ENCODE measurements at places on chromosomes 2 and 18.

- no peak for DNase-seq
Observed at GRCh38 chr2:189521699-189522434, 58.7 kb downstream of the SLC40A1 start.

DNA sequence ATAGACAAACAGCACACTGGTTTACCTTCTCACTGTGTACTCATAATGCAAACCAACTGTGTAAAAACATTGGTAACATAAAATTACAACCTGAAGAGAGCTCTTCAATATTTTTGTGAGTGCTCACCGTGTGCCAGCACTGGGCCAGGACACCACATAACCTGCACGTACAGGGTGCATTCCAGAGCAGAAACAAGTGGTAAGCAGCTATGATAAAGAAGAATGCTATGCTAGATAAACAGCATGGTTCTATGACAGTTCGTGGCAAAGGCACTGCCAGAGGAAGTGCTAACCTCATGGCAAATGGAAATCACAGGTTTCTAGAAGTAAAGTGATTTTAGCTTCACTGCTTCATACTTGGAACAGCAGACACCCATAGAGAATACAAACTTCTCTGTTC is 343.5 kb downstream of the MTX2 start:
- no peak for DNase-seq

DNA sequence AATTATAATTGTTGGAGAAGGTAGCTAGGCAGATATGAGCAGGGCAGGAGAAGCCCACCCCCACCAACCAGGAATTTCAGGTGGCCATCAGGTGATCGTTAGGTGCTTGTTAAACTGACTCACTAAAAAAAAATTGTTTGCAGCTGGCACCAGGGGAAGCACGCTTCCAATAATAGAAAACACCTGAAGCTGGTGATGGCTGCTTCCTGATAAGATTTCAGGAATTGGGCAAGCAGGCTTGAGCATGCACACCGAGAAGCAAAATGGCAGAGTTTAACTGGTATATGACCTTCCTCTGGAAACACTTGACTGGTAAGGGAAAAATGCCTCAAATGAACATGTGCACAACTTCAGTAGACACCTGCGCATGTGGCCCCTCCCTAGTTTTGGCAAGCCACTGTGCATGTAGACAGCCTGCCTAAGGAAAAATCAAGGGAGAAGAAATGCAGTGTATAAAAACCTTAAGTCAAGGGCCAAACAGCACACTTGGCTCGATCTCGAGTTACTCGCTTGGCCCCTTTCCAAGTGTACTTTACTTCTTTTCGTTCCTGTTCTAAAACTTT is 292.8 kb downstream of the CCDC85A start:
- no peak for DNase-seq

- DNase-seq, result no peak
Observed at GRCh38 chr2:98376996-98377395, 30.7 kb downstream of the CNGA3 start.

DNA sequence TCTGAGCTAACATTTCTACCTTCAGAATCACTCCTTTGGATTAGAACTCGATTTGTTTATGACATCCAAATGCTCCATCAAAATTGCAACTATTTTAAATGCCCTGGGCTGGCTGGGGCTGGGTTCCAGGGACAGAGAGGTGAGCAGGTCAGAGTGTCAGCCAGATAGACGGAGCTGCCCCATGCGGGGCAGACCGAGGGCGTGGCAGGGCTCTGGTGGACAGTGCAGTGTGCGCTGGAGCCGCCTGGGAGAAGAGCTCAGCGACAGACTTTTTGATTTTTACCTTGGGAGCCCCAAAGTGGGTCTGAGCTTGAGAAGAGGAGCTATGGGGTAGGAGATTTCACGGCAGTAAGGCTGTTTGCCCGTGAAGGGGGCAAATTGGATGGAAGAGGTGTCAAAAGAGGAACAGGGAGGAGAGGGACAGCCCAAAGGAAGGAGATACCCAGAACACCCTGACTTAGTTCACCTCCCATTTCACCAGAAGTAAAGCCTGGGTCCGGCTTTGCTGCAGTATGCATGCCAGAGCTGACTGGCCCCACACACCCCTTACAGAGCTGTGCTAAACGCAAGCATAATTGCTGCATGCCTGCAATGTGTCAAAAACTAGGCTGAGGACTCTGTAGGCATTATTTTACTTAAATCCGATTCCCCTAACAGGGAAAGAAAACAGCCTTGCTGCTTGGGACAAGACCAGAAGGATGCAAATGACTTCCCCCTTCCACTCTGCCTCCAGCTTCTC is 33.7 kb downstream of the EN1 start:
- DNase-seq, result no peak

DNA sequence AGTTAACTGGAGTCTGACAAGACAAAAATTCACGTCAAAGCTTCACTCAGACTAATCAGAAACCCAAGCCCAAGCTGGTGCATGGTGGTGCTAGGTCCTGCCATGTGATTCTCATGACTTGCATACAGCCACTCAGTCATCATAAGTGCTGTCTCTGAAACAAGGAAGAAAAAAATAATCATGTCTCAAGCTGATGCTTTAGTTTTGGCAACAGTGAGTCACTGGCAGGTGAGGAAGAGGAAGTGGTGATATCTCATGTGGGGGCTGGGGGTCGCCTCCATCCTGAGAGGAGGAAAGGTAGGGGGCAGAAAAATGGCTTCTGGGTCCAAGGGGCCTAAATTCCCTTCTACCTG is 136.3 kb downstream of the TMEM163 start:
- DNase-seq, result no peak

GRCh38 chr2:119338826-119339561 is 27.6 kb downstream of the C2orf76 start:
- no peak for DNase-seq

GRCh38 chr2:47867205-47867604 is 39.1 kb downstream of the FBXO11 start:
- no peak for DNase-seq

DNA sequence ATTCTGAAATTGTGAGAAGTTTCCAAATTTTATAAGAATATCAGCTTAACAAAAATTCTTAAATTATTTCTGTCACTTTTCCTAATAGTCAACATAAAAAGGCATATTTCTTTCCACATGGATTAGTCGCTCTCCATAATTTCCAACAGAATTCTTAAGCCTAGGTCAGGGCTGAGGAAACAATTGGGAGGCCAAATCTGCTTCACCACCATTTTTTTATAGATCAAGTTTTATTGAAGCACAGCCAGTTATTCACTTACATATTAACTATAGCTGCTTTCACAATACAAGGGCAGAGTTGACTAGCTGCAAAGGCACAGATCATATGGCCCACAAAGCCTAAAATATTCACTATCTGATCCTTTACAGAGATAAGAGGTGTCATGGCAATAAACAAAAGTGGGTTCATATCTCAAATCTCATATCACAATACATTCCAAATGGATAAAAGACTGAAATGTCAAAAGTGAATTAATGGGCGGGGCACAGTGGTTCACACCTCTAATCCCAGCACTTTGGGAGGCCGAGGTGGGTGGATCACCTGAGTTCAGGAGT is 18.7 kb downstream of the MEMO1 start:
- DNase-seq, result no peak

GRCh38 chr18:39841482-39842365 is 2113.3 kb upstream of the PIK3C3 start:
- peak; percentile 68 for DNase-seq

- DNase-seq, result no peak
Observed at GRCh38 chr2:205177546-205177945, 504.8 kb upstream of the NRP2 start.

DNA sequence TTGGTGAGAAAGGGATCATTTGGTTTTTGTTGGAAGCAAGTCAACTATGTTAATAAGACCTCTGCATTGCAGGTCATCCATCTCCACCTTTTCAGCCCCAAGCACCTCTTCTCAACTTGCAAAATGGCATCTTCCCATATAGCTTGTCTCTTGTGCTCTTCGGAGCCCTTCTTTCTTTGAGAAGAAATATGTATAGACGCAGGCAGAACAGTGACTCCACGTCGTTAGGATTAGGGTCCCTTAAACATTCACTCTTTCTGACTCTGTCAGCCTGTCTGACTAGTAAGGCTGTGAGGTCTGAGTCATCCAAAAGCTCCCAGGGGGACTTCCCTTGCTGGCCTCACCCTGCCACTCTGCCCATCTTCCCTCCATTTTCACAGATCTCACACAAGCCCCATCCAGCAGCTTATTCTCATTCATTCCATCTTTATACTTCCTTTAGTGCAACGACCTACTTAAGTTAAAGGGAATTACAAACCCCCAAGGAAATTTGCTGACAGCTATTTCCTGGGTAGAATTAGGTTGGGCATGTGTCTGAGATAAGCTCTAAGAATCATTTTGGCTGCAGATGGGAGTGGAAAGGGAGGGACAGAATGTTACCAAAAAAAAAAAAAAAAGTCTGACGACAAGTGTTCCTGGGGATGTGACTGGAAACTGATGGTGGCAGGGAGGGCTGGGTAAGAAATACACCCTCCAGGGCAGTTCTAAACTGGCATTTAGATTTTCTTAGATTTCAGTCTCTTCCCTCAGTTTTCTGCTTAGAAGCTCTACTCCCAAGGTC is 37.7 kb upstream of the MEX3C start:
- DNase-seq, result no peak

DNA sequence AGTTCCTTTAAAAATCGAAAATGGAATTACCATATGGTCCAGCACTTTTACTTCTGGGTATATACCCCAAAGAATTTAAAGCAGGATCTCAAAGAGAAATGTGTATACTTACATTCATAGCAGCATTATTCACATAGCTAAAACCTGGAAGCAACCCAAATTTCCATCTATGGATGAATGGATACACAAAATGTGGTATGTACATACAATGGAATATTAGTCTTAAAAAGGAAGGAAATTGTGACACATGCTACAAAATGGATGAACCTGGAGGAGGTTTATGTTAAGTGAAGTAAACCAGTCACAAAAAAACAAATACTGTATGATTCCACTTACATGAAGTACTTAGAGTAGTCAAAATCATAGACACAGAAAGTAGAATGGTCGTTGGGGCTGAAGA is 147.9 kb upstream of the LTBP1 start:
- DNase-seq, result no peak

DNA sequence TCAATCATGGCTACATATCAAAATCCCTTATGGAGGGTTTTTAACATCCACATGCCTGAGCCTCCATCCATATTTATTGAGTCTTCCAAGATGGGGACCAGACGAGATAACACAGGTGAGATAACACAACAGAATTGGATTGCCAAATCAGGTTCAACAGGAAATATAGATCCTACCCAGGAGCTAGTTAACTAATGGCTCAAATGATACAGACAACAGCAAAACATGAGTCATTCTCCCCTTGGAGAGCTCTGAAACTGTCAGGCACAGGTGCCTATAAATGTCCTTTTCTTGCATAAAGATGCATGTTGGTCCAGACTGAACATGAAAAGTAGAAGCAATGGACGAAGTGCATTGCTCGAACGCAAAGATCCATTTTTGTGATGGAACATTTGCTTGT is 202.2 kb downstream of the CDH20 start:
- no peak for DNase-seq

DNA sequence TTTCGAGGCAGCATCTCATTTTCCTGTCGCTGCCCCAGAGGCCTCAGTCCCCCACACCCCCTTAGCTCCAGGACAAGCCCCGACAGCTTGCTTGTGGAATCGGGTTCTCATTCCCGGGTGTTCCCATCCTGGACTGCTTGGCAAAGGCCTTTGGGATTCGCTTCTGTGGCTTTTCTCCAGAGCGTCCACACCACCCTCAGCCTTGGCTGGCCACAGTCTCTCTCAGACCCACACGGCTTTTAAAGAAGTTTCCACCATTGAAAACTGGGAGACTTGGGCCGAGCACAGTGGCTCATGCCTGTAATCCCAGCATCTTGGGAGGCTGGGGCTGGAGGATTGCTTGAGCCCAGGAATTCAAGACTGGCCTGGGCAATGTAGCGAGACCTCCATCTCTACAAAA is 2.7 kb downstream of the ESPNL start:
- DNase-seq, result no peak

DNA sequence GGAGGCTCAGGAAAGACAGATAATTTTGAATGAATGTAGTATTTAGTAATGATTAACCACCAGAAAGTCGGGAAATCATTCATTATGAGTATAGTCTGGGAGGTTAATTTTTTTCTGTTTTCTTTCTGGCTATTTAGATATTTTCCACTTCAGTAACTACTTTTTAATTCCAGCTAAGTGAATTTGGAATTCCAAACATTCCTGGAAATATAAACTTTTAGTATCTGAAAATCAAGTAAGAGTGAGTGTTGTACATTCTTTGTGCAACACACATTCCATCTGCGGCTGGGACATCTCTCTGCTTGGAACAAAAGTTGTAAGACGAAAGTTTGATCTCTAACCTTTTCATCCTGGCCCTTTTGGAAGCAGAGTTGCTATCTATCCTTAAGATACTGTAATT is 275.7 kb upstream of the SPRED2 start:
- no peak for DNase-seq

GRCh38 chr2:127090281-127091120 is 16.5 kb downstream of the BIN1 start:
- DNase-seq, result no peak

DNA sequence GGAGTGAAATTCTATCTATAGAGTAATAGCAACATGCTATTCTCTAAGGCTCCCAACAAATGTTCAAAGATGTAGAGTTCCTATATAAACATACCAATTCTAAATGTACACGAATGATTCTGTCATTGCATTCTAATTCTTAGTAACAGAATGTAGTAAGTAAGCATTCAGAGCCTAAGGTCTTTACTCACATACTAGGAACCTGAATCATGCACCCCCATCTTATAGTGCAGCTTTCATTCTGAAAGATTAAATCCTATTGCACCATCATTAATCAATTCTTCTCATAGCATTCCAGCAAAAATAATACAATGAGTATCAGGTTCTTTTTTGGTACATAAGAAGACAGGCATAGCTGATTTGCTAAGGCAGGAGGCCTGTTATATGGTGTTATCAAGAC is 230.0 kb downstream of the NCKAP5 start:
- no peak for DNase-seq

- no peak for DNase-seq
Observed at GRCh38 chr2:203711399-203711798, 5.0 kb downstream of the CD28 start.

GRCh38 chr18:2984703-2985261 is 28.2 kb downstream of the LPIN2 start:
- DNase-seq, result no peak

GRCh38 chr2:215878476-215879063 is 134.8 kb downstream of the MREG start:
- DNase-seq, result no peak

DNA sequence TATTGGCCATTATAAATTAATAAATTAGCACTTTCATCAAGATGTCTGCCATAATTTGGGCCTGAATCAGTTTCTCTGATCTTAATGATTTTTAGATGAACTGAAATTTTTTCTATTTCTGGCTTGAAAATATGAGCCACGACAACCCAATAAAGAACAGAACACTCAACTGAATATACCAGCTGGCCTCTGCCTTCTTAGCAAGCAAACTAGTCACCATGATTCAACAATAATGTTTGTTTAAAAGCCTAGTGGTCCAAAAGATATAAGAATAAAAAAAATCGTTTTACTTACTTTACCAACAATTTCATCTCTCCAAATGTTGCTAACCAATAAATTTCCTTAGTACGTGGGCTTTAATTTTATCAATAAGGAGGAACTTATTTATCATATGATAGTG is 66.7 kb upstream of the TTN start:
- no peak for DNase-seq

- DNase-seq, result no peak
Observed at GRCh38 chr2:35963824-35964223, 391.8 kb upstream of the CRIM1 start.

Measured in NCI-H1436 (cell line).